T47D (cell line): ENCODE measurements at places on chromosomes 3 and 15.

- peak; percentile 20 for DNase-seq
Measured at GRCh38 chr15:52368402-52368801, 72.8 kb upstream of the MYO5C start.

DNA sequence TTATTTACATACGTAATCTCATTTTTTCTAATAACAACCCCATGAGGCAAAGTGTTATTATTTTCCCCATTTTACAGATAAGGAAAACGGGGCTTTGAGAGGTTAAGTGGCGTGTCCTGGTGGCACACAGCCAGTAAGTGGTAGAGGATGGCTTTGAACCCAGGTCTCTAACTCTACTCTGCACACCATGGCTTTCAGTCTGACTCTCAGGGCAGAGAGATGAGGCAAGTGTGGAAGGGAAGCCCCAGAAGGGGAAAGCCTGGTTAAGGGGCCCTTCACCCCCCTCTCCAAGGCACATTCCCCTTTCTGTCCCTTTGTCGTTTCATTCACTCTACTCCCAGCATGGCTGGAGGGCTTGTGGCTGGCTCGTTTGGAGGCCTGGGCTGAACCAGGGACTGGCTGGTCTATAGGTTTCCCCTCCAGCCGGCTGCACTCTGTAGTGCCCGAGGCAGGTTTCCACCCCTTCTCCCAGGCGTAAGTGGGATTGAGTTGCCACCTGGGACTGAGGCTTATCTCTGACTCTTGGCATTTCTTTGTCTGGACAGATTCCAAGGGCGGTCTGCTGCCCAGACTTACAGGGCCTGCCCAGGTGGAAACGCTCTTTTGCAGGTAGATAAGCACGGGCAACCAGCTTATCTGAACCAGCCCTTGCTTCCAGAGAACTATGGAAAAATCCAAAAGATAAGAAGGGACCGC lies 12.1 kb downstream of the SEMA4B start:
- no peak for DNase-seq

DNA sequence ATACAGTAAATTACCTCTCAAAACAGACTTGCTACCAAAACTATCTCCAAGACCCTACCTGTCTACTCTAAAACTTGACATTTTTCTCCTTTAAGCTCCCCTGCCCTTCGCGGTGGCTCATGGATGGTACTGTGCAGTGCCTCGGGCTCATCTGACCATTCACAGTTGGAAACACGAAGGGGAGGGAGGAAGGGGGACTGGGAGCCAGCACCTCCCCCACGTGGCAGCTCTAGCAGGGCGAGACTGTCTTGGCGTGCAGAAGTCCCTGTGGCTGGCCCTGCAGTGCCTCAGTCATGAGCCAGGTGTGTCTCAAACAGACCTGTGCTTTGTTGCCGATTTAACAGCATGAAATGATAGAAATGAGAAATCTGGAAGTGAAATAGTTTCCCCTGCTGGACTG lies 372.0 kb downstream of the GABRG3 start:
- no peak for DNase-seq

DNA sequence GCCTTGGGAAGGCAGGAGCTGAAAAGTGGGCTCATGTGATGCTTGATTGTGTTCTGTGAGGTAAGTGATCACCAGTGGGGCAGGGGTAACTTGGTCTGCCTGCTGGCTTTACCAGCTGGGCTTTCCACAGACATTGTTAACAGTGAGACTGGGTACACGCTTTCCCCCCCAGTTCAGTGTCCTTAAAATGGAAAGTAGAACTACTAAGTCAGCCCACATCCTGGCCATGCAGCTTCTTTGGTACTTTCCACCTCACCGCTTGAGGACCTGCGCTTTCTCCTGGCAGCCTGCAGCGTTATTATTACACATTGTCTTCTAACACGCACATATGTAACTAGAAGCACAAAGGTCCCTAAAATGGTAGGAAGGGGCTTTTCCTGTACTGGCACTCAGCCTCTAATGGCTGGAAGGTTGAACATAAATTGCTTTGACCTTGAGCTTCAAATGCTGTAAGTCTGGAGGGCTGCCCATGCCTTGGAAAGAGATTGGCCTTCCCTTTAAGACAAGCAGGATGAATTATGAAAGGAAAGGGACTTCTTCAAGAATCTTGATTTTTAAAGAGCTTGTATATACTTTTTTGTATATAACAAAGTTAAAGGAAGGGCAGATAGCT lies 216.1 kb upstream of the ROPN1 start:
- no peak for DNase-seq

DNA sequence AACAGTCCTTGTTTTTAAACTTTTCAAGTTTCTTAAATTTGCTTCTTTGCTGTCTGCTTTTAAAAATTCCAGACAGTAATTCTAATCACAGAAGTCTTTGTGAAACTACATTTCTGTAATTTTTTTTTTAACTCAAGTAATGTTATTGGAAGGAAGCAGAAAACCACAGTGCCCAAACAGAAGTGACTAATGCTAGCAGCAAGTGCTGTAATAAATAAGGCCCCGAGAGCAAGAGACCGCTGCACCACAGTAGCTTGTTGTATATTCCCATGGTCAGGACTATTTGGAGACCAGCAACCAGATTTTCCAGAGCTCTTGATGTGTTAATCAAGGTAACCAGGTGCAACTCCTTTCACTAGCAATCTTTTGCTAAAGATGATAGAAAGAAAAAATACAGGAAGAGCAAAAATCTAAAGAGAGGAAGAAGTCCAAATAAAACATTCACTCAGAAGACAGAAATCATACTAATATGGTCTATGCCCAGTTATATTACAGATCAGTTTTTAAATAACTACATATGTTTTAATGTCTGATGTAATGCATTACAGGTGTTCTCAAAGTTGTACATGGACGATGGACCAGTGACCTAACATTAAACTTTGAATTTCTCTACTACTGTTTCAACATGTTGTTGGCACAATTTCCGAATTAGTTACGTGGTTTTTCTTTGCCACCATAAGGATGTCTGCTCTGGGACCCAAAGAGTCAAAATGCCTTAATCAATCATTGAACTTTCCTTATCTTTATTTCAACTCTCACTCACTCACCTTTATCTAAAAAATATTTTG lies 36.4 kb downstream of the WWTR1 start:
- DNase-seq: no peak

DNA sequence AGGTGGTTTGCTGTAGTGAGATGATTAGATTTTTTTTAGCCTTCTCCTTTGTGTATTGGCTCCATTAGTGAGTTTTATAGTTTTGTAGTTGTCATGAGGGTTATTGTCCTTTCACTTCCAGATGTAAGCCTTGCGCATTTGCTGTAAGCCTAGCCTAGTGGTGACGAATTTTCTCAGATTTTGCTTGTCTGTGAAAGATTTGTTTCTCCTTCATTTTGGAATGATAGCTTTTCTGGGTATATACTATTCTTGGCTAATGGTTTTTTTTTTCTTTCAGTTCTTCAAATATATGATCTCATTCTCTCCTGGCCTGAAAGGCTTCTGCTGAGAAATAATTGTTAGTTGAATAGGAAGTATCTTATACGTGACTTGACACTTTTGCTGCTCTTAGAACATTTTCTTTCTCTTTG lies 166.5 kb upstream of the THRB start:
- DNase-seq: no peak

GRCh38 chr15:80745888-80746287 lies 33.3 kb upstream of the CEMIP start:
- no peak for DNase-seq

DNA sequence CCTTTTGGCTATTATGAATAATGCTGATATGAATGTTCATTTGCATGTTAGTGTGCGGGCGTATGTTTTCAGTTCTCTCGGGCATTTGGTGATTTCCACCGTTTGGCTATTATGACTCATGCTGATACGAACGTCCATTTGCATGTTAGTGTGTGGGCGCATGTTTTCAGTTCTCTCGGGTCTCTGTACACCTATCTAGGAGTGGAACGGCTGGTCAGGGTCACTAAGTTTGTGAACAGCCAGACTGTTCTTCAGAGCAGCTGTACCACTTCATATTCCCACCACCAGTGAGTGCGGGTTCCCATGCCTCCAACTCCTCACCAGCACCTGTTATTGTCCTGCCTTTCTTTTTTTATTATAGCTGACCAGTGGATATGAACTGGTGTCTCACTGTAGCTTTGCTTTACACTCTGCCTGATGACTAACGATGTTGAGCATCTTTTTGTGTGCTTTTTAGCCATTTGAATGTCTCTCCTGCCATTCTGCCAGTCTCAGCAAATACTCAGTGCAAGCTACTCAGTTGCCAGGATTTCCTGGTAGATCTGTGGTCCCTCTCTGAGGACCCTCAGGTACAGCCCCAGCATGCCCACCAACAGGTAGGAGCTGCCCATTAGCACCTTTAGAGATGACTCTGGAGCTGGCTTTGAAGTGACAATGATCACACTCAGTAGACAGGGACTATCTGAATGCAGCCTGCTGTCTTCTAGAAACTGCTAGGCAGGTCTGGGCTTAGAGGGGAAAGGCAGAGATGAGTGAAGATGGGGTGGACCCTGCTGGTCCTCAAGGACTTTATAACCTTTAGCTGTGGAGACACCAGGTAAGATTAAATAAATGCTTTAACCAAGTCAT lies 141.1 kb downstream of the XXYLT1 start:
- no peak for DNase-seq

DNA sequence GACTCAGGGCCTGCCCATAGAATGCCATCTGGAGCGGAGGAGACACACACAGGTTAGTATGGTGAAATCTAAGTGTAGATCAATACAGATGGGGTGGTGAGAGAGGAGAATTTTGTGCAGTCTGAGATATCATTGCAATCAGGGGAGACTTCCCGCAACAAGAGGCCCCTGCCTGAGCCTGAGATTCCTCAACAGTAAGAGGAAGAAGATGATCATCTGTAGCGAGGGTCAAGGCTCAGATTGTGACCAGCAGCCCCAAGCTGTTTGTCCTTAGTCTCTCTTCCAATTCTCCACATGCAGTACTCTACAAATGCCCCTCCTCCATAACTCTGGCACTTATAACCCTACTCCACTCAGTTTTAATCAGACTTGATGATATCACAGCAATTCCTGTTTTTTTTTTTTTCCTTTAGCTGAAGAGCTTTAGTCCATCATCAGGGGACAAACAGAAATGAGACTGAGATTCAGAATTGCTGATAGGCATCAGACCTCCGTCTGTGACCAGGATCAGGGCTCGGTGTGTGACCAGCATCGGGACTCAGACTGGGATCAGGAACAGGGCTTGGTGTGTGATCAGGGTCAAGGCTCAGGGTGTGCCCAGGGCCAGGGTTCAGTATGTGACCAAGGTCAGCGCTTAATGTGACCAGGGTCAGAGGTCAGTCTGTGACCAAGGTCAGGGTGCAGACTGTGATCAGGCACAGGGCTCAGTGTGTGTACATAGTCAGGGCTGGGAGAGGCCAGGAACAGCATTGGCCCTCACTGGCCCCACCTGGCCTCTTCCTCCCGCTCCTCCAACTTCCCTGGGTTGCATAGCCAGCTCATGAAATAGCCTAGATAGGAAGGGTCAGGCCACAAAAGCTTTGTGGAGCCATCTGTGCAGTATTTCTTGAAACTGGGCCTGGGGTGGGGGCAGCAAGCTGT lies 14.1 kb downstream of the LOXL1 start:
- DNase-seq: no peak

DNA sequence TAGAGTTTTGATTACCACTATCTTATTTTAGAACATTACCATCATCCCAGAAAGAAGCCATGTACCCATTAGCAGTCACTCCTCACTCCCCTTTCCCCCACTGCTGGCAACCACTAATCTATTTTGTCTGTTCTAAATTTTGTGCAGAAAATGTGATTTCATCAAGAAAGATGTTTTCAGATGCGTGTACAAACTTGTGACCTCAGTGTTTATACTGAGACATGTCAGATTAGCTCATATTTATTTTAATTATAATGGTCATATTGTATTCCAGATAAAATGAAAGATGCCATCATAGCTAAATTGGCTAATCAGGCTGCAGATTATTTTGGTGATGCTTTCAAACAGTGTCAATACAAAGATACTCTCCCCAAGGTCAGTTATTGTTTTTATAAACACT lies 27.8 kb downstream of the PDCD6IP start:
- no peak for DNase-seq

- no peak for DNase-seq
Measured at GRCh38 chr3:64456674-64457073, 231.1 kb downstream of the ADAMTS9 start.

GRCh38 chr3:147404800-147405230 lies 1.5 kb downstream of the ZIC4 start:
- DNase-seq: no peak

DNA sequence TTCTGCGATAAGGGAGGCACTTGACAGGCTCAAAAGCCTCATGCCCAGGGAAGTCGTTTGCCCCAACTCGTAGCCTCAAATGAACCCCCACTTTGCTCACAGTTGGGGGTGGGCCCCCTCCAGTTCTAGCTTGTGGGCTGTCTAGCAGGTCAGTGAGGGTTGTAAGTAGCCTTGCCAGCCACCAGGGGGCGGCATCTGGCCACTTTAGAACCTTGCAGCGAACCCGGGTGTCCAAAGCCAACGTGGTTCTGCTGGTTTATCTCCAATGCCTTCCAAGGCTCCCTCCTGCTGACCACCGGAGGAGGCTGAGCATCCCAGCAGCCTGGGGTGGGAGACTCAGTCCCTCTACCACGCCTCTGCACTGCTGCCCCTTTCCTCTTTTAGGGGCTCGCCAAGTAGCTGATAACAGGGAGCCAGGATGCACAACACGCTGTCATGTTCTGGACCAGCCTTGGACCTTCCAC lies 9.2 kb upstream of the RBSN start:
- peak; percentile 85 for DNase-seq

- no peak for DNase-seq
Measured at GRCh38 chr3:72690629-72691028, 157.6 kb downstream of the SHQ1 start.

GRCh38 chr3:64152086-64152485 lies 73.2 kb downstream of the PRICKLE2 start:
- DNase-seq: no peak

DNA sequence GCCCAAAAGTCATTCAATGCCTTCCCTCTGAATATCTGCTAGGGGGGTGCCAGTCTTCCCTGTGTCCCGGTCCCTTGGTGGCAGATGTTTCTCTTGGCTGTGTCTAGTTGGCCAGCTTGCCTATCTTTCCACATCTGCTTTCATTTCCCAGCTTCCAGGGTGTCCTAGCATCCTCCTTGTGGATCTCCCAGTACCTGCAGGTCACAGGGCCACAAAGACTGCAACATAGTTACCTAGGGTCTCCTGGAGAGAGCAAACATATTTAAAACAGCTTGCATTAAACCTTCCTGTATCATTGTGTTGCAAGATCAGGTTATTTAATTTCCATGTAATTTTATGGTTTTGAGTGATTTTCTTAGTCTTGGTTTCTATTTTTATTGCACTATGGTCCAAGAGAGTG lies 400.1 kb downstream of the GRM7 start:
- DNase-seq: no peak

GRCh38 chr3:185316740-185317412 lies 46.1 kb upstream of the MAP3K13 start:
- DNase-seq: no peak

- no peak for DNase-seq
Measured at GRCh38 chr15:58472221-58472620, 40.4 kb downstream of the LIPC start.

- no peak for DNase-seq
Measured at GRCh38 chr3:152195206-152195605, 73.5 kb upstream of the MBNL1 start.

GRCh38 chr15:71810256-71811035 lies at the start of gene NR2E3:
Gene NR2E3, plus strand, starts transcription at chr15:71810554. Its CDS starts 190 bp downstream, at chr15:71810744.
- no peak for DNase-seq
